ENCODE measurements at places on chromosomes 13 and 19.

- DNase-seq, result no peak
Measured at GRCh38 chr13:25872481-25873241, 179.2 kb downstream of the SHISA2 start.

DNA sequence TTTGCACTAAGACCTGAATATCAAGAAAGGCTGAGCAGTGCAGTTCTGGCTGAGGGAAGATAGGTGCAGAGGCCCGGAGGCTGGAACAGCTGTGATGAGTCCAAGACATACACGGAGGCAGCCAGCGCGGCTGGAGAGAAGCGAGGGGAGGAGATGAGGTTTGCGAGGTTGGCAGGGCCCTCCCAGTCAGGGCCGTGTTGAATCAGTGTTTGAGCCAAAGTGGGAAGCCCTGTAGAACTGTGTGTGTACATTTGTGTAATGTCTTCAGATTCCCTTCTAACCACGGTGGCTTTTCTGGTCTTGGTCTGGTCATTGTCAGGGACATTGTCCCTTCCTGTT, 34.9 kb downstream of the PAK4 start:
- DNase-seq, result no peak

DNA sequence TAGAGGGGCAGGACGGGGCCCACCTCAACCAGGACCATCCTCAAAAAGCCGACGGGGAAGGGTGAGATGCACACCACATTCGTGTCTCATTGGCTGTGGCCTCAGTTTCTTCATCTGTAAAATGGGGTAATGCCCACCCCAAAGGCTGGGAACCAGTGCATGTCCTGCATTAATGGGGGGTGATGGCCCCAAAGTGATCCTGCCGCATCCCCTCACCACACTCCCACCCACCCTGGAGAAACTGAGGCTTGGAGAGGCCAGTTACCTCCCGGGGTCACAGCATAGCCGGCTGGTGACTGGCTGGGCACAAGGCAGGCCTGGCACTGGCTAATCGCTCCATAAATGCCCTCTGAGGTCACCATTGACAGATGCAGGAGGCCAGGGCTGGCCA, 640 bp upstream of the MIDN start:
- no peak for DNase-seq

- no peak for DNase-seq
Measured at GRCh38 chr13:97266772-97267417, 44.8 kb downstream of the MBNL2 start.

GRCh38 chr19:51959791-51960190, 26.8 kb downstream of the ZNF350 start:
- no peak for DNase-seq

DNA sequence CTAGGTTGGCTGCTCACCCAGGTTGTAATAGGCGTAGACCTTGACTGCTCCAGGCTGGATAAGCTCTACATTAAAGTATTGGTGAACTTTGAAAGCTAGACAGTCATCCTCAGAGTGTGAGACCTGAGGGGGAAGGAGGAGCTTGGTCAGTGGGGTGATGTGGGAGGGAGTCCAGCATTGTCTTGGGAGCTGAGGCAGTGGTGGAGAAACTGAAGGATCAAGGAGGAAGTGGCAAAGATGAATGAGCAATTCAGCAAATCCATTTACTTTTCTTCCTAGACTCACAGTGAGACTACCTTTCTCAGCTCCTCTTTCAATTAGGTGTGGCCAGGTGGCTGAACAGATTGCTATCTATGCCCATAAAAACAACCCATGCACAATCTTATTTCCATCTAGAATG, 10.2 kb upstream of the TNFSF14 start:
- no peak for DNase-seq

GRCh38 chr13:113077953-113078901, 27.4 kb upstream of the F7 start:
- DNase-seq, result no peak

DNA sequence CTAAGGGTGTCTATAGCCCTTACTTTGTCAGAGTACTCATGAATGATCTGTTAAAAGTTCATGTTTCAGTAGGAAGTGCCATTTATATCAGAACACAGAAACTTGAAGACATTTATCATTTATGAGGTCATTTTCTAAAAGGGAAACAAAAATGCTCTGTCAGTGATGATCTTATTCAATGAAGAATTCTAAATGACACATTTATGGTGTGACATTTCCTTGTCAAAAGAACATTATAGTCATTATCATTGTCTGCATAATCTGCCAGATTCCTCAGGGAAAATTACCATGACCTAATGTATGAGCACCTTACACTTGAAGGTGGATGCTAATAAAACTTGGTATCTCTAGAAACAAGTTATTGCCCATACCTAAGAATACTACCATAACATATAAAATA, 853.8 kb upstream of the SLITRK6 start:
- no peak for DNase-seq

Measured in stimulated activated CD4-positive, alpha-beta T cell treated with anti-CD3 and anti-CD28 coated beads, TNF-alpha, amount 100 ng/mL, for 4 hours (primary cell).